ENCODE measurements at places on chromosomes 7 and 10. TPM values are rescaled to one million over a fixed set of nuclear protein-coding genes. Genes with fewer than 3 reads are reported as not detected.

DNA sequence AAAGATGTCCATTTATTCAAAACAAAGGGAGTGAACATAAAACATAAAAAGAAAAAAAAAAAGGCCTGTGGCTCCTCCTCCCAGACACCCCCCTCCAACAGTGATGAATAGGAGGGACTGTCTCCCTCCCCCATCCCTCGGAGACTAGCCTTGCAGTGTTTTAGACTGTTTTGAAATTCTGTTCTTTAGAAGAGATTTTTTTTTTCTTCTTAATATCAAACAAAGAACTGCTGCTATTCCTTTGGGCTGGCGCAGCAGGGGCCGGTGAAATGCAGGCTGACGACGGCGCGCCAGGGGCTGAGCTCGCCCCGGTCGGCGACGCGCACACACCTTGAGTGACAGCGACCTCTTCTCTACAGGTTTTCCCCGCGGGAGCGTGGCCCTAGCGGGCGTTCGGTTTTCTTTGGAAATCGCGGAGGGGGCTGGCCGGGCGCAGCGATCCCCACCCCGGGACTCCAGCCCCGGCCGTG lies at the start of gene LANCL2:
TSS of gene LANCL2 (plus strand) at position 133 of the 470 bp plus-strand sequence. CDS start 689 bp downstream, outside the sequence.
- no peak for DNase-seq

- DNase-seq, result no peak
Measured at GRCh38 chr7:71507680-71508602, 376.0 kb downstream of the GALNT17 start.

DPP6 gene
- total RNA-seq, result not detected

GRCh38 chr10:132880128-132880981 lies 62.0 kb downstream of the CFAP46 start:
- DNase-seq, result no peak

GRCh38 chr10:45460235-45460878 lies 86.3 kb downstream of the ALOX5 start:
- DNase-seq, result no peak

RELN gene
- total RNA-seq, result 8.1 TPM

DNA sequence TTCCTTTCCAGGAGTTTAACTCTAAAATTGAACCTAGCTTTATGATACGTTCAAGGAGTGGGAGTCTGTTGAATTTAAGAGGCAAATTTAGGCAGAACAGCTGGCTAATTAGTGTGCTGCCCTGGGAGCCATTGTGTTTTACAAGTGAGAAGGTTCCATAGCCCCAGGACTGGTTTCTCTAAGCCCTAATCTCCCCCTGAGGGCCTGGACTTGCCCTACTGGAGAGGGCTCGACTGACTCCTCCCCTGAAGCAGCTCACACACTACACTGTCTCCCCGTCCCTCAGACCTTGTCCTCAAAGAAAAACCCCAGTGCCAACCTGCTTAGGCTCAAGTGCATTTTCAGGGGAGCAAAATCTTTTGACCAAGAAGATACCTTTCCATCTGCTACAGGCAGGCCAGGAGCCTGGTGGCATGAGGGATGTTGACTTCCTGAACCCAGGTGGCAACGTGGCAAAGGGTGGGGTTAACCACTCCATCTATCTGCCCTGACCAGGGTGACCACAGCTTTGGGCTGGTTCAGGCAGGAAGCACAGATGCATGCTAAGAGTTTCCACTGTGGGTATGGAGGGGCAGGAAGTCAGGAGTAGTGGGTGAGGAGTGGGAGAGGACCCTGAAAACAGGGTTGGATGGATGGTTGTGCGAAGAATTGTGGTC lies 68.9 kb upstream of the CARD11 start:
- no peak for DNase-seq

LHFPL3 gene
- not detected for total RNA-seq

- no peak for DNase-seq
Measured at GRCh38 chr10:69459893-69460575, 8.8 kb downstream of the TSPAN15 start.

- DNase-seq, result no peak
Measured at GRCh38 chr7:157900011-157900410, 563.2 kb downstream of the DNAJB6 start.

DNA sequence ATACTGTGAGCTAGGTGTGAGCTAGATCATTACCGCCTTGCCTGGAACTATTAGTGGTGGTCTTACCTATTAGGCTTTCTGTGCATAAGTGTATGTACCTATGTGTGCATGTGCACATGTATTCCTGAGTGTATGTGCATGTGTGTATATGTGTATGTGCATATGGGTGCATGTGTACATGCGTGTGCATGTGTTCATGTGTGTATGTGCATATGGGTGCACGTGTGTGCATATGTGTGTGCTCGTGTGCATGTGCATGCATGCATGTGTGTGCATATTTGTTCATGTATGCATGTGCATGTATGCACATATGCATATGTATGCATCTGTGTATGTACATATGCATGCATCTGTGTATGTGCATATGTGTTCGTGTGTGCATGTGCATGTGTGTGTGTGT lies 508.3 kb upstream of the ADARB2 start:
- no peak for DNase-seq

DNA sequence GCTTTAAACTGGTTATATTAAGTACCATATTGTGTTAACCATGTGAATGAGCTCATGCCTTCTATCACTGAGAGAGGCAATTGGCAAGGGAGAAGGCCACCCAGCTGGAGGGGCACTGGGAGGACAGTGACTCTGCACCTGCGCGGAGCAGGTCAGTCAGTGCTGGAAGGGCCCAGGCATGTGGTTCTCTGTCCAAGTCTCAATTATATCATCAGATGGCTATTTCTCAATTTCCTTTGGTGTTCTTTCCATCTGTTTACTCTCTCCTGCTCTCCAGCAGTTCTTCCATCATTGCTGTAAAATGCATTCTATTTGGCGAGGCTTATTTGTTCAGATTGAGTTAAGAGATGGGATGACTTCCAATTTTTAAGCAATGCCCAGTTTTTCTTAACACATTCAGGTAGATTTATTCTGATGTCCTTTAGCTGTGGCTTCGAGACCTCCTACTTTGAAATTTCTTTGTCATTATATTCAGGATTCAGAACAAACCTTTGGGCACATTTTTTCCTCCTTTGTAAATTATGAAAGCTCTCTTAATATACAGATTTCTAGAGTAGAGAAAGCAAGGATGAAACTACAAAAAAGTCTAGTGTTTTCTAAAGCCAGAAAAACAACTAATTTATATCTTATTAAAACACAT lies 159.3 kb downstream of the BMPER start:
- DNase-seq, result no peak

DNA sequence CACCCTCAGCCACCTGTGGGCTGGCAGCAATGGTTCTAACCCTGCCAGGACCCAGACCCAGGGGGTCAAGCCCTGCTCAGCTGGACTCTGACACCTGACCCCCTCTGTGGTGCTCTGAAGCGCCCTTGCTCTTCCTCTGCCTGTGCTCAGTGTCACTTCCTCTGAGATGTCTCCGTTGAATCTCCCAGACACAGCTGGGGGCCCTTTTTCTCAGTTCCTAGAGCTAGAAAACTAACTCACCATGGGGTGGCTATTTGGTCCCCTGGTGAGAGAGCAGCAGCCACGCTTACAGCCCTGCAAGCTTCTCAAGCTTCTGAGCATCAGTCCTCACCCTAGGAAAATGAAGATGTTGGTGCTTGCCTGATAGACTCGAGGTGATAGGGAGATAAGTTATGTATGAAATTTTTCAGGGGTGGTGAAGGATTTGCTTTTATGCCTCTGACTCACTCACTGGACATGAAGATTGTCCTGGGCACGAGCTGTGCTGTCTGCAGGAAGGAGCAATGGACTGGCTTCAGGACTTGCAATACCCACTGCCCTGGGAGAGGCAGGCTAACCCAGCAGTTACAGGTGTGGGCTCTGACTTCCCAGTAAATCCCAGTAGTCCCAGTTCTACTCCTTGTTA lies 29.6 kb downstream of the COL13A1 start:
- DNase-seq, result no peak

DNA sequence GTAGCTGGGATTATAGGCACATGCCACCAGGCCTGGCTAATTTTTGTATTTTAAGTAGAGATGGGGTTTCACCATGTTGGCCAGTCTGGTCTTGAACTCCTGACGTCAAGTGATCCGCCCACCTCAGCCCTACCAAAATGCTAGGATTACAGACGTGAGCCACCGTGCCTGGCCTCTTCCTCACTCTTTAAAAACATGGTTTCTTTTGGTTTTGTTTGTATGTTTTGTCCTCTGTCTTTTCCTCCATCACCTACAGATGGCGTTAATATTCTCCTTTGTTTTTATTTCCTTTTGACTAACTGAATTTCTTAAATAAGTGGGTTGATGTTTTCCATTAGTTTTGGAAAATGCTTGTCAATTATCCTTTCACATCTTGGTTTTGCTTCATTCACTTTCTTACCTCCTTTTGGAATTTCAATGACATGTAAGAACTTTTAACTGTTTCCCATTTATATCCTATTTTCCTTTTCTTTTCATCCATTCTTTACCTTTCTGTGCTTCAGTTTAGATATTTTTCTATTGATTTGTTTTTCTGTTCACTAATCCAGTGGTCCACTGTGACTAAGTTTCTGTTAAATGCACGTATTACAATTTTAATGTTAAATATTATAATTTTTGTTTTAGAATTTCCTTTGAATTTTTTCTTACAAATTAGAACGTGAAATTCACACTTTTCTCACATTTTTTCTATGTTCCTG lies 104.1 kb downstream of the ZNF467 start:
- DNase-seq, result no peak

- no peak for DNase-seq
Measured at GRCh38 chr10:128716181-128716580, 590.0 kb upstream of the MKI67 start.

DNA sequence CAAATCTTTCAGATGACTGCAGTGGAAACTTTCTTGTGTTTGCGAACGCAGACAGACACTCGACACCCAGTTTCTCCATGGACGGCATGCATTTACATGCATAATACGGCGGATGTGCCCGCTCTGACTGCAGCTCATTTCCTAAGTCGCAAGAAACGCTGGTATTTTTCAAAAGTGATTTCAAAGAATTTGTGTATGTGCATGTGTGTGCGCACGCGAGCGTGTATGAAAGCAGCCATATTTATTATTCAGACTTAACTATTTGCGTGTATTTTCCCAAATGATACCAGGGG lies 436.5 kb upstream of the MGMT start:
- no peak for DNase-seq

NANOS1 gene
- 0.82 TPM for total RNA-seq

CPA1 gene
- total RNA-seq, result not detected

DNA sequence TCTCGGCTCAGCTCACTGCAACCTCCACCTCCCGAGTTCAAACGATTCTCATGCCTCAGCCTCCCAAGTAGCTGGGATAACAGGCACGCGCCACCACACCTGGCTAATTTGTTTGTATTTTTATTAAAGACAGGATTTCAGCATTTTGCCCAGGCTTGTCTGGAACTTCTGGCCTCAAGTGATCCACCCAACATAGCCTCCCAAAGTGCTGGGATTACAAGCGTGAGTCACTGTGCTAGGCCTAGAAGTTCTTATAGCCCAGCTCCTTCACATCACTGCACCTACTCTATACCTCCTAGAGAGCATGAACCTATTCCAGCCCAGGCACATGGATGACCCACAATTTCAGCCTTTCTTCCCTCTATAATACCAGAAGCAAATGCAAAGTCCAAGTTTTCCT lies 1.3 kb upstream of the BLOC1S2 start:
- DNase-seq, result no peak

DNA sequence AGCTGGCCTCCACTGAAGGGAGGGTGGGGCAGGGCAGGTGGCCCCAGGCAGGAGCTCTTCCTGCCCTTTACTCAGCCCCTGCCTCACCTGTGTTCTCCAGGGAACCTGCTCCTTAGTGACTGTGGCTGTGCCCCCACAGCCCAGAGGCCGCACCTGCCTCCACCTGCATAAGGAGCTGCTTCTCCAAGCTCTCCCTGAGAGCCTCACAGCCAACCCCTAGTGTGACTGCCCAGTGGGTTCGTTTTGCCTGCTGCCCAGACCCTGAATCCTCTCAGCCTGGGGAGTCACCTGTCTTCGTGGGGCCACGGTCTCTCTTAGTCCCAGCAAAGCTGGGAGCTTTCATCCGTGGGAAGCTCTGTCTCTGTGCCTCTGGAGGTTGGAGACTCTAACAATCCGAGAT lies 94.4 kb downstream of the GLRX3 start:
- DNase-seq, result no peak

DNA sequence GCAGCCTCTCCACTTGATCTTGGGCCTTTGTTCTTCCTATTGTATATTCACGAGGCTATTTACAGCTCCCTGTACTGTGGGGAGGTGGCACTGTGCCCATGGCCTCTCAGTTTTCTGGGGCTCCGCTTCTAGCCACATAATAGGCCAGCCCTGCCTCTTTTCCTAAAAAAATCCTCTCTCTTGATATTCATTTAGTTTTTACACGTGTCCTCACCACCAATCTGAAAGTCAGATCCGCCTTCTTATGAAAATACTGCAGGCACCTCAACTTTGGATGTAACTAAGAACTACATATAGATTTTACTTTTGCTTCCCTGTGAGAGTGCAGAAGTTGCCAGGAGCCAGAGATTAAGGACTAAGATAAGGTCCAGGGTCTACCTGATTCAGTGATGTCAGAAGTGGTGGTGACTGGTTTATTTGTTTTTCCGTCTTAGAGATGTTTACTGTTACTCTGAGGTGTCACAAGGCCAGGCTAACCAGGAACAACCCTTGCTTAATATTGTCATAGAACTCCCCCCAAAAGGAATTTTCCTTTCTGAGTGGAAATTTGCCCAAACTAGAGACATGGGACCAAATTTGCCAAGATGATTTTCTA lies 7.8 kb downstream of the BAMBI start:
- no peak for DNase-seq

DNA sequence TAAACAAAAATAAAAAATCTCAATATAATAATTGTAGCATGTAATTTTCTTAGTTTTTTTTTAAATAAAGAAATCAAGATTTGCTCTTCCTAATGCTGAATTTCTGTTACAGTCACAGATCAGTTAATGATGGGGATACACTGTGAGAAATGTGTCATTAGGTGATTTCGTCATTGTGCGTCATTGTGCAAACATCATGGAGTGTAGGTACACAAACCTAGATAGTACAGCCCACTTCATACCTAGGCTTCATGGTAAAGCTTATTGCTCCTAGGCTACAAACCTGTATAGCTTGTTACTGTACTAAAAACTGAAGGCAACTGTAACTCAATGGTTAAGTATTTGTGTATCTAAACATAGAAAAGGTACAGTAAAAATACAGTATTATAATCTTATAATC lies 74.4 kb upstream of the LSM8 start:
- no peak for DNase-seq

GPR26 gene
- total RNA-seq, result not detected

GRCh38 chr7:22561895-22562593 lies 62.1 kb upstream of the STEAP1B start:
- DNase-seq, result no peak
